ENCODE measurements at places on chromosomes 12 and 14.

GRCh38 chr12:25207411-25207810 is 12.4 kb downstream of the ETFRF1 start:
- DNase-seq: no peak

GRCh38 chr14:35499180-35499579 is 34.8 kb upstream of the INSM2 start:
- no peak for DNase-seq

- no peak for DNase-seq
Observed at GRCh38 chr12:89988188-89988915, 279.7 kb upstream of the ATP2B1 start.

- DNase-seq: no peak
Observed at GRCh38 chr12:46089414-46090162, 99.2 kb upstream of the SCAF11 start.

GRCh38 chr12:16605642-16606116 is 283 bp downstream of the LMO3 start:
- DNase-seq: no peak

- no peak for DNase-seq
Observed at GRCh38 chr14:29168149-29168548, 401.6 kb downstream of the FOXG1 start.

GRCh38 chr12:19910681-19911080 is 457.7 kb upstream of the PDE3A start:
- no peak for DNase-seq

- DNase-seq: peak; percentile 53
Observed at GRCh38 chr12:73798523-73798922, 739.1 kb upstream of the ATXN7L3B start.

DNA sequence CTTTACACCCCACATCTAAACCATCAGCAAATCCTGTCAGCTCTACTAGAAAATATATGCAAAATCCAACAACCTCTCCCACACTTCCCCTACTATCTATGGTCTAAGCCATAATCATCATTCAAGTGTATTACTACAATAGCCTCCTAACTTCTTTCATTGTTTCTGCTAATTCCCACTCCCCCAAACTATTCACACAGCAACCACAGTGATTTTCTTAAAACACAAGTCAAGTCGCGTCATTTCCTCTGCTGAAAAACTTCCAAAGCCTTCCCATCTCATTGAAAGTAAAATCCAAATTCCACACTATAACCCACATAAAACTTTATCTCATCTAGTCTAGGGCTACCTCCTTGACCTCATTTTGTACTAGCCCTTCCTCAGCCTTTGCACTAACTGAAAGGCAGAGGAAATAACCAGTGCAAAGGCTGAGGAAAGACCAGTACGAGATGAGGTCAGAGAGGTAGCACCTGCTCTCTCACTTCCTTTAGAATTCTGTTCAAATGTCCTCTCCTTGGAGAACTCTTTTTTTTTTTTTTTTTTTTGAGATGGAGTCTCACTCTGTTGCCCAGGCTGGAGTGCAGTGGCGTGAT is 65.5 kb upstream of the MDM1 start:
- DNase-seq: no peak

GRCh38 chr12:71415336-71416231 is 24.0 kb upstream of the LGR5 start:
- DNase-seq: peak; percentile 57

DNA sequence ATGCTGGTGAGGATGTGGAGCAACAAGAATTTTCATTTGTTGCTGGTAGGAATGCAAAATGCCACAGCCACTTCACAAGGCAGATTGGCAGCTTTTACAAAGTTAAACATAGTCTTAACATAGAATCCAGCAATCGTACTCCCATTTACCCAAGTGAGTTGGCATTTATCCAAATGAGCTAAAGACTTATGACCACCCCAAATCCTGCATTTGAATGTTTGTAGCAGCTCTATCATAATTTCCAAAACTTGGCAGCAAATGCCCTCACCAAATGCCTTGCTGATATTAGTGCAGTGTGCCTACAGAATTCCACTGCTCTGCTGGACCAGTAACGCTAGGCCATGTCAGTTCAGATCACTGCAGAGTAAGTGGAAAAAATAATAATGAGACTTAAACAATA is 120.7 kb upstream of the AMIGO2 start:
- no peak for DNase-seq

DNA sequence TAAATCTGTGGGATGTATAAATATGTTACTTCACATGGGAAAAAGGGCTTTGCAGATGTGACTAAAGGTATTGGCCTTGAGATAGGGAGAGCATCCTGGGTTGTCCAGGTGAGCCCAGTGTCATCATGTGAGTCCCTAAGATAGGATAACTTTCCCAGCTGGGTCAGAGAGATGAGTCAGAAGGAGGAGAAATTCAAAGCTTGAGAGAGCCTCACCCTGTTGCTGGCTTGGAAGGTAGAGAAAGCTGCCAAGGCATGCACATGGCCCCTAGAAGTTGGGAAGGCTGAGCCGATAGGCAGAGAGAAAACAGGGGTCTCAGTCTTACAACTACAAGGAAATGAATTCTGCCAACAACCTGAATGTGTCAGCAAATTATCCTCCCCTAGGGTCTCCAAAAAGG is 213.0 kb downstream of the ADGRD1 start:
- DNase-seq: no peak

GRCh38 chr14:65750906-65751305 is 338.4 kb downstream of the FUT8 start:
- no peak for DNase-seq

DNA sequence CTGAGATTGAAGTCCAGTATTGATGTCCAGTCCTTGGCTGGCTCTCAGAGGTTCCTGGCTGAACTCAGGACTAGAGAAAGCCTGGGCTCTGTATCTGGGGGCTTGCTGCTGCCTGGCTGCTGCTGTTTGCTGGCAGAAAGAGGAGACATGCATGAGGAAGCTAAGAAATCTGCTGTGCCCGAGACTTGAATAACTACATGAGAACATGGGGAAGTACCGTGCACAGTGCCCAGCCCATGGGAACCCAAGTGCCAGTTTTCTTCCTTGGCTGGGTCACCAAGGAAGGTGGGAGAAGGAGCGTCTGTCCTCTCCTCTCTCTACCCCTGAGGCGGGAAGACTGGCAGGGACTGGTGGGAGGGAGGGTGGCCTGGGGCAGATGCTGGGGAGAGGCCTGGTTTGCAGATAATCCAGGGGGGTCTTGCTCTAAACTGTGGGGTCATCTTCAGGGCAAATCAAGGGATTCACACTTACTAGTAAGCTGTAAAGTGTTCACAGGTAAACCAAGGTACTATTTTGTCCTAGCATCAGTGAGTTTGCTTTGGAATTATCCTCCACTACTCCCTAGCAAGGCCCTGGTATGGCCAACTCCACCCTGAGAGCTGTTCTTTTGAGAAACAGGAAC is 13.8 kb upstream of the ZFP36L1 start:
- DNase-seq: no peak

DNA sequence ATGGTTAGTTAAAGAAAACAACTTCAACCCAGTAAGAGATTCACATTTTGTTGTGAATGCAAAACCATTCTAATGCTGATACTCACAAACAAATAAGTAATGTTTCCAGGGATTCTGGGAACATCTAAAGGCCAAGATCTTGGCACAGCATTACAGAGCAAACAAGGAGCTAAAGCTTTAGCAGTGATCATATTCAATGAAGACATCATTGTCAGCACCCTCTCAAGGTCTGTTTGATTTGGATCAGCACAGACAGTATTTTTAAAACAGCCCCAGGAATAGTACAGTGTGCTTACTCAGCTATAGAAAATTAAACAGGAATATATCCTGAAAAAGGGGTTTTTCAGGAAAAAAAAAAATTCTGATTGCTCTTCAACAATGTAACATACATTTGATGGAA is 71.4 kb downstream of the TMEM260 start:
- DNase-seq: no peak

- no peak for DNase-seq
Observed at GRCh38 chr12:91205811-91206210, 23.2 kb upstream of the DCN start.

DNA sequence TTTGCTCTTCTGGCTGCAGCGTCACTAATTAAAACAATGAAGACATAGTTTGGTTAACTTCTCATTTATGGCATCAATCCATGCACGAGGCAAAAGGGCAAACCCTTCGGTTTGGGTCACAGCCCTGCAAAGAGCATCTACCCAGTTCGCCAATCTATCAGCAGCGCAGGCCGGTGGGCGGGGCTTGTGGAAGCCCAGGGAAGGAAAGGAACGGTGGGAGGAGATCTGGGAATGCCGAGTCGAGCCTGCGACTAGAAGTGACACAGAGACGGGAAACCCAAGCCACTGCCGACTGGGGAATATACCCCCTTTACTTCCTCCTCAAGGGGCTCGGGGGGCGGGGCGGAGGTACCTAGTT is 466 bp downstream of the KICS2 start:
- DNase-seq: peak; percentile 79

GRCh38 chr12:58927120-58927519 is 6.8 kb upstream of the LRIG3 start:
- DNase-seq: no peak

GRCh38 chr14:43155258-43155657 is 1351.8 kb downstream of the FSCB start:
- no peak for DNase-seq

DNA sequence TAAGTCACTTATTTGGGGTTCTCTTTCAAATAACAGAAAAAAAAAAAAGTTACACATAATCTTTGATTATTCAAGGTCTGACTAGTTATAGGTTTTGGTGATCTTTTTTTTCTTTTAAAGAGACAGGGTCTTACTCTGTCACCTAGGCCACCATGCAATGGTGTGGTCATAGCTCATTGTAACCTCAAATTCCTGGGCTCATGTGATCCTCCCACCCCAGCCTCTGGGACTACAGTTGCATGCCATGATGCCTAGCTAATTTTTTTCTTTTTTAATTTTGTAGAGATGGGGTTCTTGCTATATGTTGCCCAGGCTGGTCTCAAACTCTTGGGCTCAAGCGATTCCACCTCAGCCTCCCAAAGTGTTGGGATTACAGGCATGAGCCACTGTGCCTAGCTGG is 56.5 kb upstream of the CFL2 start:
- DNase-seq: no peak

DNA sequence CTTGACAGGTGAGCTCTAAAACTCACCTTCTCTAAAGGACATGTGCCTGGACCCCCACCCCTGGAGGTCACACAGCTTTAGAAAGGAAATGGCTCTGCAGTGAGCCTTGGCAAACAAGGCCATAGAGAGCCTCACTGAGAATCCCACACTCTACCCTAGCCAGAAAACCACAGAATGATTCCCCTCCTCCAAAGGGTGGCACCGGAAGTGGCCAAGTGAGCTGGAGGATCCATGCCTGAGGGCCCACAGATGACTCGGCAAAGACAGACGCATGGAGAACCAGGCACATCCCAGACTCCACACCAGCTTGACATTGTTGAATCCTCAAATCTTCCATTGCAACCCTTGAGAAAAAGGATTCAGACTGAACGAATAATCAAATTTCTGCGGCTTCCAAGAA is 54.2 kb upstream of the PTHLH start:
- DNase-seq: peak; percentile 86

GRCh38 chr14:63896278-63896720 is 43.5 kb downstream of the SYNE2 start:
- peak; percentile 50 for DNase-seq

DNA sequence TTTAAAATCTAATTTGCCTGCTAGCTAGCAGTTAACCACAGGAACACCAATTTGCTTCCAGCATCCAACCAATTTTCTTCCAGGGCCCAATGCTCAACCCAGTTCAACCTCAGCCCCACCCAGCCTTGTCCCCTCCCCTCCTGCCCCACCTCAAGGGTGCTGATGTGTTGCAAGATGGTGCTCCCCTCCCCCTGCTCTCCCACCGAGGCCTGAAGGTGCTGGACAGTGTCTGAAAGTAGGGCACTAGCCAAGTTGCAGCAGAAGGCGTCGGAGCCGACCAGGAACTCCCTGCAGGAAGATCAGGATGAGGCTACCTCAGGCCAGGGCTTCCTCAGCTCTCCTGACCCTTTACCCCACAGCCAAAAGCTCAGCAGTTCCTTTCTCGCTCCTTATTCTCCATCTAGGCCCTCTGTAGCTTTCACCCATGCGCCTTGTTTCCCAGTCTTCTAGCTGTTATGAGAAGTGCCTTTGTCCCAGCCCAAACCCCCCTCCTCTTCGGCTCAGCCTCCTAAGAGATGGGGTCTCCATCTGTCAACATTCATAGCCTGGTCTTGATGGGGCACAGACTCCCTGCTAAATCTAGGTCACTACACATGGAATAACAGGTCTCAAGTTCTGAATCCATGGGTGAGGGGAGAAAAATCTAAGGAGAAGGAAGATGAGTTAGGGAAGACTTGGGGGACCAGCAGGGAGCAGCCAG is 3.6 kb downstream of the STAT6 start:
- DNase-seq: no peak

DNA sequence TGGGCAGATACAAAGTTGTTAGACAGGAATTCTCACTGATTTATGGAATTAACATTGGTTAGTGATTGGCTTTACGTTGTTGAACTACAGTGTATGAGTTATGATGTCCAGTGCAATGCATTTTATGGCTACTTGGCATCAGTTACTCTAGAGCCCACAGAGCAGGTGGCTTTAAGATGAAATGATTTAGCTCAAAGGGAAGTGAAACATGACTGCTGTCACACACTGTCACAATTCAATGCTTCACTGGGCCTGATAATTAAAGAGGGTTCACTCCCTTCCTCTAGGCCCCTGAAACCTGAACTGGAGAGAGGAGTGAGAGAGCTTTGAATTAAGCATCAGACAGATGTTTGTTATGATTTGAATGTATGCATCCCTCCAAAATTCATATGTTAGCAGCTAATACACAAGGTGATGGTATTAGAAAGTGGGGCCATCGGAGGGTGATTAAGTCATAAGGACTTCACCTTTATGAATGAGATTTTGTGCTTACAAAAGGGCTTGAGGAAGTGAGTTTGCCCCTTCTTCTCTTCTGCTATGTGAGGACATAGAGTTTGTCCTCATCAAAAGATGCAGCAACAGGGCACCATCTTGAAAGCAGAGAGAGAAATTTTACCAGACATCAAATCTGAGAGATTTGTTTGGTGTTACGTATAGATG is 175.8 kb upstream of the GRIN2B start:
- no peak for DNase-seq

DNA sequence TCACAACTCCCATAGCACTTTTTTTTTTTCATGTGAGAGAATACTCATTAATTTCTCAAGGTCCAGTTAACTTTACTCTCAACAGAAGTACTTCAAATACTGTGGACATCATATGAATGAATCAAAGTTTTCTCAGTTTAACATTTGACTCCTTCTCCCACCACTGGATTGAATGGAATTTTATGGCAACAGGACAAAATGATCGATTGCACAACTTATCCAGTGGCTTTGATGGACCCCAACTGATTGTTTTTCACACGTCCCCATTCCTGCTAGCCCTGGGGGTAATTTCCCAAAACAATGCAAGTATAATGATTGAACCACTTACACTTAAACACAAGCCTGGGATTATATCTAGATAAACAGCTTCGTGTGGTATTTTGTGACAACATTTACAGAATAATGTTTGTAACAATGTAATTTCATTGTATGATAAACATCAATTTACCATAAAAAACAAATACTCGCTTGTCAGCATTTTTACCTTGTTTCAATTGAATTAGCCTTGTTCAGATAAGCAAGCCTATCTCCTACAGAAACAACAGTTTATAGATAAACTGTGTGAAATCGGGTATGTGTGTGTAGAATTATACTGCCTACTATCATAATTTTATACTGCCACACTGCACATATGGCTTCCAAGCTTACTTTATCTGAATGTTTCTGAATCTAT is 60.9 kb downstream of the SOX5 start:
- no peak for DNase-seq

Measured in H4 (cell line).